Thymus (tissue), 14 donors: ENCODE measurements at places on chromosomes 6 and 20. TPM values are rescaled to one million over a fixed set of nuclear protein-coding genes. Genes with fewer than 3 reads are reported as not detected.

The MLN gene
- total RNA-seq, result 0.61 TPM

The NRM gene
- total RNA-seq, result 6.5 TPM

The SLC2A4RG gene
- total RNA-seq, result 33.4 TPM

The SIRPD gene
- 0.14 TPM for total RNA-seq

The C20orf204 gene
- total RNA-seq, result 17.0 TPM

The ARMH2 gene
- total RNA-seq, result not detected

The EPB41L1 gene
- 3.1 TPM for total RNA-seq

The ABHD16A gene
- 50.0 TPM for total RNA-seq

The FAM209A gene
- total RNA-seq, result 0.14 TPM

The STMN3 gene
- total RNA-seq, result 71.5 TPM

DNA sequence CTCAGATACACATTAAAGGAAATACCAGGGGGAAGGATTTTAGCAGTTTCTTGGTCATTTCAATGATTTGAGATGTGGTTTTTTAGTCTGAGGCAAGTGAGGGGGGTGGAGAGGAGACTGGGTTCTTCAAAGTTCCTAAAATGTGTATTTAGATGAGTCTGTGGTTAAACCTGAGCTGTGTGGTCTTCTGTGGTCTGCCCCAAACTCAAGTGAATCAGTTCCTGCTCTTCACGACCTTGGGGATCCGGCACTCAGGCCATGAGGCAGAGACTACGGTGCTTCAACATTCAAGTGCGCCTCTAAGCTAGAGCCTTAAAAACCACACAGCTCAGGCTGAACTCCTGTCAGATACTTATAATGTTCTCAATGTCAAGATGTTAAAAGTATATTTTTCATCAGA is 406.7 kb downstream of the LMBRD1 start:
- no peak for DNase-seq

DNA sequence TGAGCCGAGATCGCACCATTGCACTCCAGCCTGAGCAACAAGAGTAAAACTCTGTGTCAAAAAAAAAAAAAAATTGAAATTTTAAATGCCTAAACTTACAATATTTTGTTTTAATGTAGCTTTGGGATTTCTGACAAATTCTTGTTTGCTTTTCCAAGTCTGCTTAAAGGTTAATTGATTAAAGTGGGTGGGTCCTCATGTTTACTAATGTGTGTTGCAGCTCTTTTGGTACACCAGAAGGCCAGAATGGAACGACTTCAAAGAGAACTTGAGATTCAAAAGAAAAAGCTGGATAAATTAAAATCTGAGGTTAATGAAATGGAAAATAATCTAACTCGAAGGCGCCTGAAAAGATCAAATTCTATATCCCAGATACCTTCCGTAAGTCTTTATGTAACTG is 2.7 kb upstream of the SUMO4 start:
- no peak for DNase-seq

GRCh38 chr6:379410-380181 is 12.0 kb upstream of the IRF4 start:
- DNase-seq, result no peak

- no peak for DNase-seq
These were observed 117.9 kb downstream of the ISM1 start for GRCh38 chr20:13338999-13339411.

- no peak for DNase-seq
These were observed 273.0 kb upstream of the PREP start for GRCh38 chr6:105675715-105676397.

DNA sequence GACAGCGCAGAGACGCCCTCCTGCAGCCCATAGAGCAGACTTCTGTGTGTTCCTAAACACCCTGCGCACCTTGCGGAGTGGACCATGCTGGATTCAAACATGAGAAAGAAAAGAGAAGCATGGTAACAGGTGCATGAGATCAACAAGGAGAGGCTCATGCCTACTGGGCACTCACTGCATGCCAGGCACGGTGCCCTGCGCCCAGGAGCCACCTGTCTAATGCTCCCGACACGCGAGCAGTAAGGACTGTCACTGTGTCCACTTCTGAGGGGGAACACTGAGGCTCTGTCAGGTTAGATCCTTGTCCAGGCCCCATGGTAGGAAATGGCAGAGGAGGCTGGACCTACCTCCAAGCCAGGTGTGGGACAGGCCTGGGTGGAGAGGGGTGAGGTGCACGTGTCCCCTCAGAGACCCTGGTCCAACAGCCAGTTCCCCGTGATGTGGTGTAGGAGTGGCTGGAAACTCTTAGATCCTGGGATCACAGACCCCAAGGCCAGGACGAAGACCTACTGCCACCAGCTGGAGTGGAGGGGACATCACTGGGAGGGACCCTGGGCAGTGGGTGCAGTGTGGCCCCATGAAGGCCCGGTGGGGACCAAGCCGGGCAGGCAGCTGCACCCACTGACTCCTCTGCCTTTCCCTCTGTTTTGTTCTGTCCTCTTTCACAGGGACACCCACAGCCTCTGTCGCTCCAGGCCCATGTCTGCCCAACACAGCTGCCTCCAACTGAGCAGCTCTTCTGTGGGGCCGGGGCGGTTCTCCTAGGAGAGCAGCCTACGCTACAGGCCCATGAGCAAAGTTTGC is 29.5 kb downstream of the ZBP1 start:
- DNase-seq, result no peak

DNA sequence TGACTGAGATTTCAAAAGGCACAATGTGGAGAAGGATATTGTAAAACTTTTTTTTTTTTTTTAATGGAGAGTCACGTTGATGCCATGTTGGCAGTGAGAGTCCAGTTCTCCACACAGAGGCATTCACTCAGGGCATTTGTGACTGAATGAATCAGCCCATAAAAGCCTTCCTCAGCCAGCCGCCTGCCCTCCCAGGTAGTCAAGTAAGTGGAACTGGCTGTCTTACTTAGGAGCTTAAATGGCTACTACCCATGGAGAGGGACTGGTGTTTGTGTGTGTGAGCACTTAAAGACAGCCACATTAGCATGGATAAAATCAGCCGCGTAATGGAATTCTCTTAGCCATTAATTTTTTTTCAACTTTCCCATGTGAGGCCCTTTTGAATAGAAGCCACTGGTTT is 12.6 kb downstream of the AAR2 start:
- DNase-seq, result no peak

- DNase-seq, result no peak
These were observed 46.7 kb upstream of the PKIB start for GRCh38 chr6:122563364-122564052.

- no peak for DNase-seq
These were observed 123.4 kb upstream of the ECI2 start for GRCh38 chr6:4258733-4259132.

GRCh38 chr6:30163090-30163917 is at the start of gene TRIM15:
Gene TRIM15, plus strand, starts transcription at chr6:30163546. Its CDS starts 139 bp downstream, at chr6:30163685.
- DNase-seq, result no peak

DNA sequence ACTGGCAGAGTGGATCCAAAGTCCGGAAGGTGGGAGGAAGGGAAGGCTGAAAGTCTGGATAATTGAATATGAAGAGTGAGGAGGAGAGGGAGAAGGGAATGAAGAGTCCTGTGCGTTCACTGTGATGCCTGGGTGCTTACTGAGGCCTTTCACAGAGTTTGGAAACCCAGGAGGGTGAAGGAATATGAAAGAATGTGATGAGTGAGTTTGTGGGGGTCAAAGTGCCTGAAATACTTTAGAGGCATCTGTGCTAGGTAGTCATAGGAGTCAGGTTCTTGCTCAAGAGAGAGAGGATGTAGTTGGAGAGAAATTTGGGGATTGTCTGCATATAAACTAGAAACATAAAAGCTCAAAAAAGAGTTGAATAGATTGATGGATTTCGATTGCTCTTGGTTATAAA is 20.7 kb downstream of the NKX2-4 start:
- no peak for DNase-seq

- peak; percentile 13 for DNase-seq
These were observed 126.9 kb upstream of the TIAM2 start for GRCh38 chr6:154868143-154868594.

DNA sequence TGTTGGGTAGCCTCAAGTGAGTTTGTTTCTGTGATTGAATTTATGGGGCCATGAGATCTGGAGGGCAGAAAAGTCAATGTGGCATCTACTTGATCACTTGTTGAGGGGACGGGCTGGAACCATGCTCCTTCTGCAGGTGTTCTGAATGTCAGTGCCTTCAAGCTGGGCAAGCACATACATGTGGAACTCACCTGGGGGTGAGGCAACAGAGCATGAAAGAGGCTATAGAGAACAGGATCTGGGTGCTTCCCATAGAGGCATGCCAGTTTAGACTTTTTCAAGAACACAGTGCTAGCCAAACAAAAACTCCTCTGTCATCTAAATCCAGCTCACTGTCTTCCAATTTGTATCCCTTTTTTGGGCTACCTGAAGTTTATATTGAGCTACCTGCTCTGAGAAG is 77.8 kb upstream of the SLC35B3 start:
- DNase-seq, result no peak

- no peak for DNase-seq
These were observed 475.2 kb downstream of the PTPRT start for GRCh38 chr20:42714298-42715141.

GRCh38 chr6:137791281-137792159 is 75.5 kb upstream of the TNFAIP3 start:
- no peak for DNase-seq

- DNase-seq, result no peak
These were observed 18.7 kb upstream of the PRIM2 start for GRCh38 chr6:57298741-57299140.

GRCh38 chr6:110226261-110226660 is 46.0 kb downstream of the CDC40 start:
- DNase-seq, result no peak

DNA sequence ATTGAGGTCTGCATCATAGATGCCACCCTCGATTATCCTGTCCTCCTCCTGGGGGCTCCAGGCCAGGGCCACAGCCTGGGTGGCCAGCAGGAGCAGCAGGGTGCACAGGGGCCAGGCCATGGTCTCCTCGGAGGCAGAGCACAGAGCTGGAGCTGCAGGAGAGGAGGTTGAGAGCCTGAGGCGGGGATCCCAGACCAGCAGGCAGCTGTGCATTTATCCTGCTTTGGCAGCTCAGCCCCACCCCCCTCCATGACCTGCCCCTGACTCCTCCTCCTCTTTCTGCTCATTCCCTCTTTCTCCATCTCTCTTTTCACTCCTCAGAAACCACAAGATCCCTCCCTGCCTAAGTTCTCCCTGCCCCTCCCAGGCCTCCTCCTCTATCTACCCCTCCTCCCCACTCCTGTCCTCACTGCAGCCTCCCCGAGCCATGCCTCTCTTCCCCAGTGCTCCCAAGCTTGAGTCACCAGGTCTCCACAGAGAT is at the start of gene CST2:
CST2 (minus strand) TSS at position 189 of the 481 bp plus-strand sequence; CDS start at position 120, 69 bp downstream.
- no peak for DNase-seq

DNA sequence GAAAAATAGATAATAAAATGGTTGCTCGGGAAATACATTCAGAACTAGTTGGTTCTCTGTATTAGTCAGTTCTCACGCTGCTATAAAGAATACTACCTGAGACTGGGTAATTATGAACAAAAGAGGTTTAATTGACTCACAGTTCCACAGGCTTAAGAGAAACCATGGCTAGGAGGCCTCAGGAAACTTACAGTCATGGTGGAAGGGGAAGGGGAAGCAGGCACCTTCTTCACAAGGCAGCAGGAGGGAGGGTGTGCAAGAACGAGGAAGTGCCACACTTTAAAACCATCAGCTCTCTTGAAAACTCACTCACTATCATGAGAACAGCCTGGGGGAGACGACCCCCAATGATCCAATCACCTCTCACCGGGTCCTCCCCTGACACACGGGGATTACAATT is 24.2 kb upstream of the SNX9 start:
- DNase-seq, result no peak

DNA sequence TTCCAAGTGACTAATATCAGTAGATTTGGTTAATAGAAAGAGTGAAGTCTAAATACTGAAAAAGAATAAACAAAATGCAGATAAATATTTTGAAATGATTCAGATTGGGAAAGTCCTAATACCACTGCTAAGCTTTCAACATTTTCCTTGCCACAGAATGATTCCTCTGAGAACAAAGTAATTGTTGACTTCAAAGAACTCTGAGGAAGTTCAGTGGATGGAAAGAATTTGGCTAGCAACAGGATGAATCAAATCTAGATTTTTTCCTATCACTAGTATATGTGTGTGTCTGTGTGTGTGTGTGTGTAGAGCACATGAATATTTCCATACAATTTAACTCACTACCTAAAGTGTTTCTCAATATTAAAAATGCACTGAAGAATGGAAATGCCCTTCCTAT is 107.9 kb upstream of the PREP start:
- DNase-seq, result no peak
